RPMI8226 (cell line): ENCODE measurements at places on chromosomes 7 and 10.

DNA sequence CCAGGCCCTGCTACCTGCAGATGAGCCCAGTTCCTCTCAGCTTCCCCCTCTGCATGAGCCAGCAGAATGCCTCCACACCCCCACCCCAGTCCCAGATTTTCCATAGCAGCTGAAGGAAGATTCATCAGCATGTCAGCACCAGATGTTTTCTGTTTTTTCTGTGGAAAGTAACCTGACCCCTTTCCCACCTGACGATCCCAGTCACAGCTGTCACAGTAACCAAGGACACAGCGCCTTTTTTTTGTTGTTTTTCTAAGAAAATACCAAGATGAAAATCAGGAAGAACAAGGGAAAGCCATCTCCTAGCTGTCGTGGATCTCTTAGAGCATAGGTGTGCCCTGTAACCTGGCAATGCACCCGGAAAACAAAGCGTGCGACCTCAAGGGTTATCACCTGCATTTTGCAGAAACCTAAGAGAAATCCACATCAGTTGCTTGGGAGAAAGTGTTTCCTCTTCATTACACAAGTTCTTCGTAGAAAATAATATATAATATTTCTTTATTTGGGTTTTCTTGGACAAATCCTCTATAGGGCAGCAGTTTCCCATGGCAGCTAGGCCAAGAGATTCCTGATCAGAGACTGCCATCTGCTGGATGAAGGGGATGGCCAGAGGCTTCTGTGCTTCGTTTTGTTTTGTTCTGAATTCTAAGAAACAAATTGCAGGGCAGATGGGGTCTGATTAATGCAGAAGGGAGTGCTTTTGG is 401.9 kb downstream of the TNS3 start:
- DNase-seq = peak; percentile 67

GRCh38 chr10:112002206-112002605 is 181.4 kb downstream of the GPAM start:
- no peak for DNase-seq

DNA sequence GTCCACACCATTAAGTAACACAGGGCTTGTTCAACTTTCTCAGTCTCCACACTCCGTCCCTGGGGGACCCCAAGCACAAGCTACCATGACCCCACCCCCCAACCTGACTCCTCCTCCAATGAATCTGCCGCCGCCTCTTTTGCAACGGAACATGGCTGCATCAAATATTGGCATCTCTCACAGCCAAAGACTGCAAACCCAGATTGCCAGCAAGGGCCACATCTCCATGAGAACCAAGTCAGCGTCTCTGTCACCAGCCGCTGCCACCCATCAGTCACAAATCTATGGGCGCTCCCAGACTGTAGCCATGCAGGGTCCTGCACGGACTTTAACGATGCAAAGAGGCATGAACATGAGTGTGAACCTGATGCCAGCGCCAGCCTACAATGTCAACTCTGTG is 81.1 kb upstream of the SAMD8 start:
- no peak for DNase-seq

DNA sequence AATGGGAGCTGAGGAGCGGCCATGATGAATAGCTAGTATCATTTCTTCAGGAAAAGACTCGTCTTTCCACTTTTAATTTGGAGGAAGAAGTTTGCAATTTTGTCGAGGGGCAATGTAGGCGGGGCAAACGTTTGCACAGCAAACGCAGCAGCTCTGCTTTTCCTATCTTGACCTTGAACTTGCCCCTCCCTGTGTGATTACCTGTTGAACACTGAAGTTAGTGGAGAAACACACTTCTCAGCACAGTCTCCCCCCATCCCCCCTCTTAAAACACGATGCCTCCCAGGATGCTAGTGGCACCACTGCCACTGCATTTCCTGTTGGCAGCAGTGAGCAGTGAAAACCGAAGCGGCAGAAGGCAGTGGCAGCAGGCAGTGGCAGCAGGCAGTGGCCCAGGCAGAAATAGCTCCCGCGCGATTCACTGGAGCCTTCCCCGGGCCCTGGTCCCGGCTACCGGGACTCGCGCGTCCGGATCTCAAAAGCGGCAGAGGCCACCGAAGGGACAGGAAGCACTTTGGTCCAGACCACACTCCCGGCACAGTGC is at the start of gene EPDR1:
Gene EPDR1, plus strand, starts transcription at position 336 of the 544 bp plus-strand sequence. CDS start 300 bp downstream, outside the sequence.
- peak; percentile 84 for DNase-seq

DNA sequence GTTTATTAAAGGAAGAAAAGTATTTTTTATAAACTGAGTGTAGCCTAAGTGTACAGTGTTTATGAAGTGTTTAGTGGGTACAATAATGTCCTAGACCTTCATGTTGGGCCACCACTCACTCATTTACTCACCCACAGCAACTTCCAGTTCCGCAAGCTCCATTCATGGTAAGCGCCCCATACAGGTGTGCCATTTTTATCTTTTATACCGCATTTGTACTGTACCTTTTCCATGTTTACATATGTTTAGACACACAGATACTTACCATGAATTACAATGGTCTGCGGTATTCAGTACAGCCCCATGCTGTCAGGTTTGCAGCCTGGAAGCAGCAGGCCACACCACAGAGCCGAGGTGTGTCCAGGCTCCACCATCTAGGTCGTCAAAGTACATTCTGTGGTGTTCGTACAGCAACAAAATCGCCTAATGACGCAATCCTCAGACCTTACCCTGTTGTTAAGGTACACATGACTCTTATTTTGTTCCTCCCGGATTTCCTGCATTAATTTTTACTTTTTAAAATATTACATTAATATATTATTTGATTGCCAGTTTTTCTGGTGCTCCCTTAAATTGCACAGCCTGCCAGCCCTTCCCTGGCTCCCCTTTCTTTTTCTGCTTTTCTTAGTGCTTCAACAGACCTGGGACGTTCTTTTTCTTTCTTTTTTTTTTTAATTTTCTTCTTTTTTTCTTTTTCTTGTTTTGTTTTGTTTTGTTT is 881 bp upstream of the SSBP1 start:
- DNase-seq = no peak

GRCh38 chr7:138907201-138907847 is 73.9 kb downstream of the KIAA1549 start:
- DNase-seq = no peak

DNA sequence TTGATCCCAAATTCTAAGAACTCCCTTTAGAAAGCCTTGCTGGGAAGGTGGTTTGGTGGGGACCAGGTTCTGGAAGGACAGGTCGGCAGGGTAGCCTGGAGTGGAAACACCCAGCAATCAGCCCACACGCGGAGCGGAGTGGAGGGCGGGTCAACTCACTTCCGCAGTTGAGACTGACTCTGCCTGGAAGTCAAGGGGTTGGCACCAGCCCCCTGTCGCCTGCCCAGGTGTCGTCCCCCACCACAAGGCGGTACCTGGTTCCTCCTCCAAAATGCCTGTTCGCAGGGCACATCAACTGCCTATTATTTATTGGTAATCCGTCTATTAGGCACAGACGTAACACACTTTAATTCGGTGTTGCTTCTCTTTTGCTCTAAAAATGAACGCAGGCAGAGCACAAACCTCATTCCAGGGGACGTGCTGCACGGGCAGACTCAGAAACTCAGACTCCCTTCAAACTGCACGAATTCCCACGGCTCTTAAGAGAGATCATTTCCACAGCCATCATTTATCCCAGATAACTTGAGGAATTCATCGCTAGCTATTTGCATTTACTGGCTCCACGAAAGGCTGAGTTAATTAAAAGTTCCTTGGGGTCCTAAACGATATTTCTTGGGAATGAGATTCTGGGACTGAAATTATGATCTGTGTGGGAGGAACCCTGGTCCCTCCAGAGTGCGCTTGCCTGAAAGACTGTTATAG is 248.2 kb upstream of the PPP2R2D start:
- DNase-seq = no peak

- no peak for DNase-seq
Observed at GRCh38 chr10:125936331-125936730, 40.0 kb downstream of the FANK1 start.

DNA sequence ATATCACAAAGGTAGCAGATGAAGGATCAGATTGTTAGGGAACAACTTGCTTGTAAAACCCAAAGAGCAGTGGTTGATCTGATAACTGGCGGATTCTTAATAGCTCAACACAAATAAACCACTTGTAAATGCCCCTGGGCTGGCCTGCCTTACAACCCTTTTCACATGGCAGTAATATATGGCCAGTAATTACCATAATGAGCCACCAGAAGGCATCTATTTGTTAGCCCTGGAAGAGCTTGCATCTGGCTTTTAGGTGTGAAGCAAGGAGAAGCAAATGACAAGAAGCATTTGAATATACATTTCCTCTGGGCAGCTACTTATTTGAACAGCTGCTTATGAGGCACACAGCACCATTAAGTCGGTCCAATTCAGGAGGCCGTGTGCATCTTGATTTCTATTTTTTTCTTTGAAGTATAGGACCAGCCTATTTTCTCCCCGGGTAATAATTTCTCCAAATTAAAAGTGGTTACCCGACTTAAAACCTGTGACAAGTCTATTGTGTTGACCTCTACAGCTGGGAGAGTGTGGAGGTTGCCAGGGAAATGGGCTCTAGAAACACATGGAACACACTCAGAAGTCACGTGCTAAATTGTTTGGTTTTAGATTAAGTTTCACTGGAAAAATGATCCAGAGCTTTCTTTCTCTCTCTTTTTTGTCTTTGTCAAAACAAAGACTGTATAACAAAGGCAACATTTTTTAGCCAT is 113.4 kb downstream of the SEM1 start:
- DNase-seq = no peak

DNA sequence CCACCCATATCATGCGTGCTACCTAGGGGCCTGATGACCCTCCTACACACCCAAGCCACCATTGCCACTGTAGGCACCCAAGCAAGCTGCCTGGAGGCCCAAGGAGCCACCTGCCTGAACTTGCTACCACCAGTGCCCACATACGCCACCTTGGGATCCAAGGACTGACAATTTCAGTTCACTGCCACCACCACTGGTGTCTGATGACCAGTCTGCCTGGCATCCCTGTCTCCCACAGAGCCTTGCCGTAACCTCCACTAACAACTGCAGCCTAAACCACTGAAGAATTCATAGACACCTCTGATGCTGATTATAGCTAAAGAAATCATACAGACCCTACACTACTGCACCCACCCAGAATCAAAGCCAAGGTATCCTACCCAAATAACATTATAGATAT is 58.8 kb downstream of the TMEM178B start:
- DNase-seq = no peak

GRCh38 chr10:44928462-44928861 is 17.3 kb downstream of the TMEM72 start:
- DNase-seq = no peak

- DNase-seq = no peak
Observed at GRCh38 chr7:128389618-128390329, 20.0 kb downstream of the IMPDH1 start.

DNA sequence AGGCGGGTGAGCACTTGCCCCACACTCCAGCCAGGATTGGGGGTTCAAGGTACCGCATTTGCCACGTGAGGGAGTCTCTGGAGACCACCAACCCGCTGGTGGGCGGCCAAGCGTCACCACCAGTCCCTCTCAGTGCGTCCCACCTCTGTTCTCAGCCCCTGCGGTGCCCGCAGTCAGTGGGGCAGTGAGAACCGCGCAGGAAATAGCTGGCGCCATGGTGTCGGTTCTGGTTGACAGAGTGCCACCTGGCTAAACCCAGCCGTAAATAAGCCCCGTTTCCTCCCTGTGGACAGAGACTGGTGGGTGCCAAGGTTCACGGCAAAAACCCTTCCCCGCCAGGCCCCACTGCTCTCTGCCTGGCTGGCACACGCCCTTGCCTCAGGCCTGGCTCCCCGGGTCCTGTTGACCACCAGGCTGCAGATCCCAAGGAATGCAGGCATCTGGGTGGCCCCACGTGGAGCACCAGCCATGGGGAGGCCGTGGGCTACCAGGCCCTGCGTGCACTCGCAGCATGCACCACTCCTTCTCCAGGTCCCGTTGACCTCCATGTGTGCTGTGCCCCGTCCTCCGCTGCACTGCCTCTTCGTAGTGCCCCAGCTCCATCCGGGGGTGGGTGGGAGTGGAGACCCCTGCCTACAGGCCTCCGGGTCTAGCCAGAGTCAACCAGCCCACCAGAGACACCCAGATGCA is 140.0 kb downstream of the LHPP start:
- no peak for DNase-seq

- no peak for DNase-seq
Observed at GRCh38 chr7:33053721-33054120, 8.9 kb downstream of the NT5C3A start.

DNA sequence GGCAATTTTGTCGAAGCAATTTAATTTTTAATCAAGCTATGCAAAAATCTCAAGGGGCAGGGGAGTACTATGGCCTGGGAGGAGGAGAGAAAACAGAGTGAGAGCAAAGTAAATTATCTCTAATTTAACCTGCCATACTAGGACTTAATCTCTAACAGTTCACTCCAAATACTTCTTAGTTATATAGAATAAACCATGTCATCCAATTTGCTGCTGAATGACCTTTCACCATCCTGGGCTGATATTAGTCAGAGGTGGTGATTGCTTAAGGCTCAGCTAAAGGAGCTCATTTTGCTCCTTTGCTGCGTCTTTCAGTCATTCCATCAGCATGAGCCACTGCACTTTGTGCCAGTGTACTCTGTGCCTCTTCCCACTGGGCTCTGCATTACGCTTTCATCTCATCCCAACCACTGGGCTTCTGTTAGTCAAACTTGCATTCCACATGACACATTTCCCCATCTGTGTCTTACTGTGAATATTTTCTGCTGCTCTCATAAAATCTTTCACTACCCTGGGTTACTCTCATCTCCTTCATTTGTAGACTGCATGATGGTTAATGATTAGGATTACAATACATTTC is 84.3 kb downstream of the CD36 start:
- DNase-seq = no peak

- no peak for DNase-seq
Observed at GRCh38 chr10:75779276-75779675, 347.9 kb downstream of the LRMDA start.

DNA sequence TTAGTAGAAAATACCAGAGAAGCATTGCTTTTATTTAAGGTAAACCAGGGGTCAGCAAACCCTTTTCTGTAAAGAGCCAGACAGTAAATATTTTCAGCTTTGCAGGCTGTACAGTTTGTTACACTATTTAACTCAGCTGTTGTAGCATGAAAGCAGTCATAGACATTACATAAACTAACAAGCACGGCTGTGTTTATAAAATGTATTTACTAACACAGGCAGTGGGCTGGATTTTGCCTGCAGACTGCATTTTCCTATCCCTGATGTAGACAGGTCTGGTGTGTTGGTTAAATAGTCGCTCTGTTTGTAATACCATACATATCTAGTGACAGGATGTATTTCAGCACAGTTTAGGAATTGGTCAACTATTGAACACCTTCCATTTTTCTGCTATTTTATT is 129.3 kb downstream of the ST7 start:
- DNase-seq = no peak

GRCh38 chr7:37448011-37448635 is 541 bp downstream of the ELMO1 start:
- peak; percentile 15 for DNase-seq

- no peak for DNase-seq
Observed at GRCh38 chr10:113087165-113088029, 137.3 kb downstream of the TCF7L2 start.
